ENCODE measurements at places on chromosomes 3 and 15. TPM values are rescaled to one million over a fixed set of nuclear protein-coding genes. Genes with fewer than 3 reads are reported as not detected.

The CPNE4 gene
- total RNA-seq = 0.04 TPM

The TIMP4 gene
- total RNA-seq = 1.2 TPM

- ATAC-seq = peak; percentile 41
Observed at GRCh38 chr3:50623840-50624474, 7.0 kb downstream of the MAPKAPK3 start.

The CEMIP gene
- total RNA-seq = 17.3 TPM

The WDR49 gene
- 0.16 TPM for total RNA-seq

The SHC4 gene
- not detected for total RNA-seq

Measured in esophagus mucosa (tissue), 1 donor.